ENCODE measurements at places on chromosomes 6 and 20.

DNA sequence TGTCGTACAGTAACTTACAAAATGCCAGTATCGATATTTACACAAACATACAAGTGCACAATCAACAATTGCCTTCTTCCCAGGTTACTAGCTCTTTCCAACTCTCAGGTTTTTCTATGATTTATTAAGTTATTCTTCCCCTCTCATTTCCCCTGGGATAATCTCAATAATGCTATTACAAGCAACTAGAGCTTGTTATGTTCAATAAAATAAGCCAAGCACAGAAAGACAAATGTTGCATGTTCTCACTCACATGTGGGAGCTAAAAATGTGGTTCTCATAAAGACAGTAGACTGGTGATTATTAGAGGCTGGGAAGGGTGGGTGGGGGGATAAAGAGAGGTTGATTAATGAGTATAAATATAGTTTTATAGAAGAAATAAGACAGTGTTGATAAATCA, 577.1 kb downstream of the HACE1 start:
- no peak for DNase-seq

DNA sequence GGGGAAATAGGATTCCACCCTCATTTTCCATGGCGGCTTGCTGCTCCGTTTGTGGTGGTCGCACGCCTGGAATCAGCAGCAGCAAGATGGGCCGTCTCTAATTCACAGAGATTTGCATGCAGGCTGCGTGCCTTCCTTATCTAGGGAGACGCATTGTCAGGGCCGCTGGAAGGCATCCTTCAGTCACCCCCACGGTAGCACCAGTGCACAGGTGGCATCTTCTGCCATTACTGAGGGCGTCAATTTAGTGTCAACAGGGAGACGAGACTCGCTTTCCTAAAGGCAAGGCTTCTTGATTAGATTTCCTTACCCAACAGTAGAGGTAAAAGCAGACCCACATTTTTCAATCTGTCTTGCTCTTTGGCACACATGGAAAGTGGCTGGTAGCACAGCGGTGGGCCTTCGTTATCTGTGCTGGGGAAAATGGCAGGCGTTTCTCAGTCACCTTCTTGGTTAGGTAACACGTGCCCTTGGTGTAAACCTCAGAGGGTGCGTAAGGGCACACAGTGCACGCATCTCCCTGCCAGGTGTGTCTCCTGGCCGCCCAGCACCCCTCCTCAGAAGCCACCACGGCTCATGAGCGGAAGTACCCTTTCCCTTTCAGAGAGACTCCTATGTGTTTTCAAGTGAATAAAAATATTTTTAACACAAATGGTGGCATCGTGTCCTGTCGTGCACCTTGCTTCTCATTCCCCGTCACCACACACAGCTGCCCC, 27.3 kb upstream of the VSTM2L start:
- no peak for DNase-seq

- no peak for DNase-seq
These were observed 33.8 kb upstream of the ECI2 start for GRCh38 chr6:4169028-4169789.

- DNase-seq = no peak
These were observed 428.4 kb upstream of the CHD6 start for GRCh38 chr20:42046371-42047085.

- no peak for DNase-seq
These were observed 26.9 kb upstream of the FUCA2 start for GRCh38 chr6:143538374-143538773.

GRCh38 chr6:89045576-89045975, 35.0 kb upstream of the PNRC1 start:
- DNase-seq = no peak

GRCh38 chr6:38498085-38498484, 141.6 kb downstream of the BTBD9 start:
- no peak for DNase-seq

DNA sequence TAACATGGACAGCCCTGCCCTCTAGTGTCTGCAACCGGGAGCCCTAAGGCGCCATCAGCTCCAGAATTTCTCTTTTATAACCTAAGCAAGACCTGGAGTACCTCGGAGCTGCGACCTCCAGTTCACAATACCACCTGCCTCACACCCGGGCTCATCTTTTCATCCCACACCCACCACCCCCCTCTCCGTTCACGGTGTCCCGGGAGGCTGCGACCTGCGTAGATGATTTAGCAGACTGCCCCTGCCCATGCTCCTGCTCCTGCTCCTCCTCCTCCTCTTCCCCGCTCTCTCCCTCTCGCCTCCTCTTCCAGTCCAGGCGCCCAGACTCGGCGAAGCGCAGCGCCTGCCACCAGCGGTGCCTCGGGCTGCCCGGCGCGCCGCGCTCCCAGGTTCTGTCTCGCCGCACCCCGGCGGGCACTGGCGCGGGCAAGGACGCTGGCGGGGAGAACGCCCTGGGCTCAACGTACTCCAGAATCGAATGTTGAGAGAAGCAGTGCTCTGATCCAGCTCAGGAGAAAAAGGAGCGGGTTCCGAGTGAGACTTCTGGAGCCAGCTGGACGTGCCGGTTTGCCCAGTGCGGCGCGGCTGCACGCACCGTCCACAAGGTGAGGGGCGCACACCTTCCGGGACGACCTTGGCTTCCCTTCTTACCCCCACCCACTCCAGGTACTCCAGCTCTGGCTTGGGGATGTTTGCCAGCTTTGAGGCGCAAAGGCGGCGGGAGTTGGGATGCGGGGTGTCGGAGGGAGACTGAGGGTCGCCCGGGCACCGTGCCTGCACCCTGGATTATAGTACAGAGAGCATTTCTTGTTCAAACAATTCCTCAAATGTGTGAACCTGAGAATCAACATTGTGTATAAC, at the start of gene HTR1E:
Gene HTR1E (plus strand): TSS at position 310 of the 861 bp plus-strand sequence. CDS start 77,807 bp downstream, outside the sequence.
- DNase-seq = no peak

- peak; percentile 7 for DNase-seq
These were observed 775 bp downstream of the PFDN4 start for GRCh38 chr20:54208548-54209176.

- DNase-seq = no peak
These were observed 393.8 kb downstream of the CDH26 start for GRCh38 chr20:60352017-60352416.

- DNase-seq = no peak
These were observed 25.5 kb downstream of the FAM184A start for GRCh38 chr6:119052987-119053386.

DNA sequence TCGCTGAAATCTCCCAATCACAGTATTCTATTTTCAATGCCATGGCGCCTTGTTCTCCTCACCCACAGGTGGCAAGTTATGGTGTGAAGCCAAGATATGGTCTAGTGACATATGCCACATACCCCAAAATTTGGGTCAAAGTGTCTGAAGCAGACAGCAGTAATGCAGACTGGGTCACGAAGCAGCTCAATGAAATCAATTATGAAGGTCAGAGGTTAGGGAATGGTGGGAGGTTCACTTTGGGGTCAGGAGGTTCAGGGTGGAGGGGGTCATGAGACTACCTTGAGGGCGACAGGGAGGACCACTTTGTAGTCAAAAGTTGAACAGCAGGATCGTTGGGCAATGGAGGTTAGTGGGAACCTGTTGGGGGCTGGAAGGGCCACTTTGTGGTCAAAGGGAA, 2.4 kb downstream of the CFB start:
- DNase-seq = no peak

DNA sequence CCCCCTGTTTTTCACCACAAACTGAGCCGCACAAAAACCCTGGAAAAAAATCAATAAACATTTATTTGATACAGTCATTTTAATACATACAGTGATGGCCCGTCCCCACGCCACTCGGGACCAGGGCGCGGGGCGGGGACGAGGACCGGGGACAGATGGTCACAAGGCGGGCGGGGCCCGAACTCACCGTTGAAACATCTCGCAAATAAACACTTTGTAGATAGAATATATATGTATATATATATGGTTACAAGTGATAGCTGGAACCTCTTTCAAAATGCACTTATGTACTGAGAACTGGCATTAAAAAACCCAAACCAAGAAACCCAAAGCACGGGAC, 418 bp upstream of the UCKL1 start:
- DNase-seq = no peak

GRCh38 chr6:161079566-161080262, 88.1 kb downstream of the MAP3K4 start:
- DNase-seq = peak; percentile 65

DNA sequence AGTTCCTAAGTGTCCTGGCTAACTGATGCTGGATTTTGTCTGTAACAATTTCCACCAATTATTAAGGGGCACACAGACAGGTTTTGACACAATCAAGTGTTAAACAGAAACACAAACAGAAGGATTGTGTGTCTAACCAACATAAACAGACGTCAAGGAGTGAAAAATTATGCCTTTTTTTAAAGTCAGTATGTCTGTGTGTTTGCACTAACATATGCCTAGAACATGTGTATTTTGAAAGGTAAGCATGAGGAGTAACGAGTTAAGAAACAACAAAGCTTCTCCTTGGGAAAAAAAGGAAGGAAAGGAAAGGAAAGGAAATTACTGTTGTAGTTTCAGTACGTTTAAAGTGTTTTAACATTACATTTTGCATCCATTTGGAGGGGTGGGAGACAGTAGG, 466.3 kb upstream of the ID4 start:
- no peak for DNase-seq

DNA sequence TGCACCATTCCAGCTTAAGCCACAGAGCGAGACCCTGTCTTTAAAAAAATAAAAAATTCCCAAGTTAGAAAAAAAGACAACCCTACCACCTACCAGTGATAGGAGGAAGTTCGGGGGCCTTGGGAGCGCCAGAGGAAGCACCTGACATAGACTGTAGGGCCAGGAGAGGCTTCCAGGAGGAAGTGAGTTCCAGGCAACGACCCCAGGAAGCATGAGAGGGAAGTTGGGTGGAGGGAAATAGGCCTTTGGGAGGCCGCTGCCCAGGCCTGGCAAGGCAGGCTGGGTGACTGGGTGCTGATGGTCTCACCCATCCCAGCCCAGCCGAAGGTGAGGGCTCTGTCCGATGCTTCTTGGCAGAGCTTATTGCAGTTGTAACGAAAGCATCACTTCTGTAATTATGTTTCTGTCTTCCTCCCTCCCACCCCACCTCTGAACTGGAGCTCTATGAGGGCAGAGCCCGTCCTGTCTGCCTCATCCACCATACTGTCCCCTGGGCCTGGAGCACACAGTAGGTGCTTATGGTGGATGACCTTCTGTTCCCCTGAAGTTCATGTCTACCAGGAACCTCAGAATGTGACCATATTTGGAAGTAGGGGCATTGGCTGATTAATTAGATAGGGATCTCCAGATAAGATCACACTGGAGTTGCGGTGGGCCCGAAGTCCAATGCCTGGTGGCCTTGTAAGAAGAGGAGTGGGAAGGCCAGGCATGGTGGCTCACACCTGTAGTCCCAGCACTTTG, 54.1 kb downstream of the UBE2V1 start:
- no peak for DNase-seq

DNA sequence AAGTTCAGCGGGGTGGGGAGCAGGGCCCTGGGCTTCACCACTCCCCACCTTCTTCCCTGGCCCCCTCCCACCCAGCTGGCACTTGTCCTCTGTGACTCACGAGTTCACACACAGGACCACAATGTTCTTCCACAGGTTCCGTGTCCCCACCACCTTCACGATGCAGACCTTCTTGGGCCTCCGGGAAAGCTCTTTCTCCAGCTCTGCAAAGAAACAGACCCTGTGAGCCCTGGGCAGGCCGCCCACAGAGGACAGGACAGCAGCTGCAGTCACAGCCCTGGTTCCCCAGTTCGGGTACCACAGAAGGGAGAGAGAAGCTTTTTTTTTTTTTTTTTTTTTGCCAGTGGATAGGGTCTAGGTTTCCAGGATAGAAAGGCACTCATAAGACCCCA, 30.9 kb downstream of the PSMG4 start:
- no peak for DNase-seq

- DNase-seq = no peak
These were observed 20.2 kb downstream of the PRPH2 start for GRCh38 chr6:42702200-42702599.

- no peak for DNase-seq
These were observed 38.9 kb upstream of the SLC4A11 start for GRCh38 chr20:3277686-3278465.

- no peak for DNase-seq
These were observed 404 bp downstream of the CEP162 start for GRCh38 chr6:84227044-84227433.

GRCh38 chr6:168319279-168320111, at the start of gene DACT2:
DACT2 (minus strand) TSS chr6:168319777; CDS start chr6:168319633, 144 bp downstream.
- DNase-seq = no peak

GRCh38 chr20:33239979-33240736, 4.4 kb downstream of the BPIFA1 start:
- DNase-seq = no peak

DNA sequence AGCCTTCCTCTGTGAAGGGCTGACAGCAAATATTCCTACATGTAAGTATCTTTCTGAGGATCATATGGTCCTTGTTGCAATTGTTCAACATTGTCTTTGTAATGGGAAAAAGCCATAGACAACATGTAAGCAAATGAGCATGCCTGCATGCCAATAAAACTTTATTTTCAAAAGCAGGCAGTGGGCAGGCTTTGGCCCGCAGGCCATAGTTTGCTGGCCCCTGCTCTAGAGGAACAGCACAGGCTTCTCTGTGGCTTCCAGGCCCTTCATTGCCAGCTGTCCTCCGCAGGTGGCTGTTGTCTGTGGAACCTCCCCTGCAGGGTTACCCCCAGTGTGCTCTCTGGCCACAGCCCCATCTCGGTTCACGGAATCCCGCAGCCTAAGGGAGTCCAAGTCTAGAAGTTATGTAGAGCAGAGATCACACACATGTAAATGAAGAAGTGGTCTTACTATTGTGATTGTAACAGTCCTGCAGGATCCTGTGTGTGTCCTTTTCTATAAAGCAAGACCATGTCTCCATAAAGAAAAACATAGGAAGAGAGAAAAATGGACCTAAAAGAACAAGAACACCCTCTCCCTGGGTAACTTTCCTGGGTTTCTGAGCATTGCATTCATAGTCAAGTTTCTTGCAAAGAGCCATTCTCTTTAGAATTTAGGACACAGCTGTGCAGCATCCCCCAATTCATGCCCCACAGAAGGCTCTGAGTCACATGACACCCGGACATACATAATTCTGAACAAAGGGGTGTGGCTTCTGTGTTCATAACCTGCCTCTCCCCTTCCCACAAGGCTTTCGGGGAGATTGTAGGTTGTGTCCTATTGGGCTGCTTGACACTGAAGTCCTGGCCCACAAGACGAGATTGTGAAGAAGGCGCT, 10.0 kb downstream of the UNC93A start:
- DNase-seq = no peak

DNA sequence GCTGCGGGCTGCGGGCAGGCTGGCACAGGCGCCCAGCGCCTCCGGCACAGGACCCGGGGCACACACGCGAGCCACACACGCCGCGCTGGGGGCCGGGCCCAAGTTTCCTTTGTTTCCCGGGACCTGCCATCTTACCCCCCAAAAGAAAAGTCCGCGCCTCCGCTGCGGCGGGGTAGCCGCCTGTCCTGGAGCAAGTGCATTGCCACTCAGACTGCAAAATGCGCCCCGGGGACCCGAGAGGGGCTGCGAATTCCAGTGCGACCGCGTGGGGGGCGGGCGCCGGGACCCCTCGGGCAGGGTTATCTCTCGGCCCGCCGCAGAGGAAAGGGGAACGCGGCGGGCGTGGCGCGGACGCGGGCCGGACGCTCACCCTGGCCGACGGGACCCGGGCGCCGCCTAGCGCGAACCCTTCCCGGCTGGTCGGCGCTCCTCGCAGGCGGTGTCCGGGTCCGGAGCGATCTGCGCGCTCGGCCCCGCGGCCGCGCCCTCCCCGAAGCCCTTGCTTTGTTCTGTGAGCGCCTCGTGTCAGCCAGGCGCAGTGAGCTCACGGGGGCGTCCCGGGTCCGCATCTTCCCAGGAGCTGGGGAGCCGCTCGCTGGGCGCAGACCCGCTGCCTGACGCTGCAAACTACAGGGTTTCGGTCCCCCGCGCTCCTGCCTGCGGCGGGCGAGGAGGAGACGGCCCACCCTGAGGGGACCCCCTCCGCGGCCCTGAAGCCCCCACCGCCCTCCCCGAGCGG, 639 bp upstream of the CD24 start:
- DNase-seq = no peak

GRCh38 chr20:10463622-10464021, 28.5 kb downstream of the SLX4IP start:
- DNase-seq = no peak

All from CD4-positive, alpha-beta T cell treated with Interleukin-15 for 4 hours (primary cell).